CD14-positive monocyte (primary cell): ENCODE measurements at places on chromosomes 3 and 15.

GRCh38 chr15:47399100-47399499 is 318.2 kb upstream of the SEMA6D start:
- DNase-seq = no peak

GRCh38 chr3:158847452-158847821 is 45.6 kb downstream of the MFSD1 start:
- DNase-seq = no peak

DNA sequence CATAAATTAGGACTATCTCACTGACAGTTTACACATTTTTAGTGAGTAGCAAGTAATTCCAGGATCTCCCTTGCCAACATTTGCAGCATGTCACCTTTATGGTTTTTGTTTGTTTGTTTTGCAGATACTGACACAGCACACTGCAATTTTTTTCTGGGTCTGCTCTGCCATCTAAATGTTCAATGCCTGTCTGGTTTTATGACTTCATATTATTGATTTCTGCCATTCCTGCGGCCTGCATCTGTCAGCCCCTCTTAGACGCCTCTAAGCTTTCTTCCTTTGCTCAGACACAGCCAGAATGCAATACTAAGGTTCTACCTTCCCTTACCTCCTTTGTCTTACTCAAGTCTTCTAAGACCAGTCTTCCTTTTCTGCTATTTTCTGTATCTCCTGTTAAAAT is 321.2 kb upstream of the AZI2 start:
- DNase-seq = no peak

GRCh38 chr15:101147181-101147580 is 104.7 kb downstream of the CHSY1 start:
- no peak for DNase-seq

- DNase-seq = no peak
These were observed 43.5 kb upstream of the CTNNB1 start for GRCh38 chr3:41155834-41156233.

DNA sequence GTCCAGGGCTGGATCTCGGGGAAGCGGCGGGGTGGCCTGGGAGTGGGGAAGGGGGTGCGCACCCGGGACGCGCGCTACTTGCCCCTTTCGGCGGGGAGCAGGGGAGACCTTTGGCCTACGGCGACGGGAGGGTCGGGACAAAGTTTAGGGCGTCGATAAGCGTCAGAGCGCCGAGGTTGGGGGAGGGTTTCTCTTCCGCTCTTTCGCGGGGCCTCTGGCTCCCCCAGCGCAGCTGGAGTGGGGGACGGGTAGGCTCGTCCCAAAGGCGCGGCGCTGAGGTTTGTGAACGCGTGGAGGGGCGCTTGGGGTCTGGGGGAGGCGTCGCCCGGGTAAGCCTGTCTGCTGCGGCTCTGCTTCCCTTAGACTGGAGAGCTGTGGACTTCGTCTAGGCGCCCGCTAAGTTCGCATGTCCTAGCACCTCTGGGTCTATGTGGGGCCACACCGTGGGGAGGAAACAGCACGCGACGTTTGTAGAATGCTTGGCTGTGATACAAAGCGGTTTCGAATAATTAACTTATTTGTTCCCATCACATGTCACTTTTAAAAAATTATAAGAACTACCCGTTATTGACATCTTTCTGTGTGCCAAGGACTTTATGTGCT is 527 bp downstream of the B2M start:
- DNase-seq = peak; percentile 42

- DNase-seq = no peak
These were observed 61.8 kb downstream of the ZBBX start for GRCh38 chr3:167318306-167318705.

DNA sequence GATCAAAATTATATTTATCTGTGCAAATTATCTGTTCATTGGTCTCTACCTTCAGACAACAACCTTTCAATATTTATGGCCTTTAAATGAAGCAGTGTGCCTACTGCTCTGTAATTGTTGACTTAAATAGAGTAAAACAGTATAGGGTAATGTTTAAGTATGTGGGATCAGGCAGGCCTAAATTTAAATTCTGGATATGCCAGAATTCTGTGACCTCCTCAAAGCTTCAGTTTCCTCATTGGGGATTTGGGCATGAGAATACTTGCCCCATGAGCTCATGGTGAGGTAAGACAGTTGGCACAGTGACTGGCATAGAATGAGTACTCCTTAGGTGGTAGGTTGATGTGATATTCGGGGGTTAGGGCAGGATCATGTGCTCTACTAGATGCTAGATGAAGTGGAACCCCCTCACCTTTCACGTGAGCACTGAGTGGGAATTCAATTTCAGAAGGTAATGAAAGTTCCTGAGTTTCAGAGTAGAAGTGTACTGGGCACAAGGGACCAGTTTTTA is 14.9 kb downstream of the ARL8B start:
- DNase-seq = peak; percentile 36
